CD4-positive, alpha-beta T cell treated with Interleukin-10 for 1 hour (primary cell): ENCODE measurements at places on chromosomes 7 and 10.

GRCh38 chr7:107463139-107464078 lies 6.4 kb upstream of the GPR22 start:
- peak; percentile 54 for DNase-seq

- DNase-seq: no peak
These were observed 48.3 kb upstream of the ZNF32 start for GRCh38 chr10:43696909-43697483.

DNA sequence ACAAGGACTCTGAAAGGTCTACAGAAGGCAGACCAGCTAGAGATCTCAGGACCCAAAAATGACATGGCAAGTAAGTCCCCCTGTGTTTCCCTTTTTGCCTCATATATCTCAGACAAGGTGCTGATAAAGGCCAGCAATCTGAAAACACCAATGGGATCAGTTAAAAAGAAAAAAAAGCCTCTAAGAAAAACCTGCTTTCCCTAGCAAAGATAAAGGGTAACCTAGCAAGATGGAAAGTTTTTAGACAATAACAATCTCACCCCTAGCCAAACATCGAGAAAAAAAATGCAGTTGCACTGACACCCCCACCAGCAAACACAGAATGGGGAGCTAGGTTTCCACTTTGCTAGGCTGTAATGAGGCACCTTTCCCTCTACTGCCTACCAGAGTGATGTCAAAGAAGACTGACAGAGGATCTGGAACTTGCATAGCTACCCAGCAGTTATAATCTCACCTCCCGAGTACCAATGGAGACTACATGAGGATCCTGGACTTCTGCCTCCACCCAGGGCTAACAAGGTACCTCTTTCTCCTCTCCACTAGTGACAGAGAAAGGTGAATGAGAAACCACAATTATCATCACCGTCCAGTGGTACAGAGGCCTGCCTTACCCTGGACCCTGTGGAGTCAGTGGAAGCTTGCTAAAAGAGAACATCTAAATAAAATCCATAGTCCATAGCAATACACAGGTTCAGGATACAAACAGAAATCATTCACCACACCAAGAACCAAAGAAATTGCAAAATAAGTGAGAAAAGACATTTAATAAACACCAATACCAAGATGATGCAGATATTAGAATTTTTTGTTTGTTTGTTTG lies 240.8 kb downstream of the ARHGAP12 start:
- no peak for DNase-seq

DNA sequence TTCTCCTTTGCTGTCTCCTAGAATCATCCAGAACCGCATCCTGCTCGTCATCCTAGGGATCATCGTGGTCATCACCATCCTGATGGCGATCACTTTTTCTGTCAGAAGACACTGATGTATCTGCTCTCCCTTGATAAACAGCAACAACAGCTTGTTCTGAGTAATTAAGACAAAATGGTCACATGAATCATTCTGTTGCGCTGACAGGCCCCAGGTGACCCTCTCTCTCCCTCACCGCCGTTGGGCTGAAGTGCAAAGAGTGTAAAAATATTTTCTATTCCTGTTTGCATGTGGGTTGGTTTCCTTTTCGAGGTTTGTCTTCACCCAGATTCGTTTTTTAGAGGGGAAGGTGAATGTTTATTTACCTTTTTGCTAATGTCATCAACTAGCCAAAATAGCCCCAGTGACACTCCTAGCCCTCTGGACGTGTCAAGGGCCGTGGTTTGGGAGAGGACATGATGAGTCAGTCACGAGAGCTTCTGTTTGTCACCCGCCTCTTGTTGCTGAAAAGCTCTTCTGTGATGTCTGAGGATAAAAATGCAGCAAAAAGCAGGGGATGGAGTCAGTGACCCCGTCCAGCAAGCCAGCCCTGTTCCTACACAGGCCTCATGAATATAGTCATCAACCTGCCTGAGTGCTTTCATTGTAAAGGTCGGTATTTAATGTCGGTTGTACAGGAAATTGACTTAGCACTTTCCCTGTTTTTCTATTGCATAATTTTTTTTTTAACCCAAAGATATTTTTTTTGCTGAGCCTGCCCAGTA lies 134.6 kb upstream of the TCF7L2 start:
- DNase-seq: no peak
